HepG2 (cell line): ENCODE measurements at places on chromosomes 1 and 21. TPM values are rescaled to one million over a fixed set of nuclear protein-coding genes. Genes with fewer than 3 reads are reported as not detected.
A peak's percentile ranks its signal among the peaks of the same experiment; 100 is the strongest.

CDKN2C gene
- 5.1 and 7.8 TPM in 2 replicates for polyA plus RNA-seq

SLC25A34 gene
- 0.18 TPM in 2 replicates for polyA plus RNA-seq

DNA sequence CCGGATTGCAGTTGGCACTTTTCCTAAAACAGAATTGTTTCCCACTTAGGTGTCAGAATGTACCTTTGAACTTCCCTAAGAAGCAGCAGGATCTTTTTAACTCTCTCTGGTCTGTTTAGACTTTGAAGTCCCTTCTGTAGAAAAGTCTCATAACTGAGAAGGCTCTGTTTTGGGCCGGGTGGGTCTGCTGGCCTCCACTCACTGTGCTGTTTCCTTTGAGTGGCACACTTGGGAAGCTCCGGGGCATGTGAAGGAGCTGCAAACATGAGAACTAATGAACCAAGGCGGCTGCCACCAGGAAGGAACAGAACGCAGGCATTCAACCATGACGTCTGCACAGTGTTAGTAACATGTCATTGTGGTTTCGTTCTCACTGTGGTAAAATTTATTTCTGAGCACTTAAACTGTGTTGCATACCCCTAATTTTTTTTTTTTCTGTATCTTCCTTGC lies 19.5 kb upstream of the NCMAP start:
- H3K4me1 ChIP-seq, result peaks cover 55% of the 10 kb centered on the region
- H3K27ac ChIP-seq, result peak overlapping the region; percentile 64
- no peak overlapping the region for H3K4me3 ChIP-seq
- peak; percentile 35 for DNase-seq
- peaks cover 3% of the 10 kb centered on the region for H3K36me3 ChIP-seq
- no peaks in the 10 kb centered on the region for H3K27me3 ChIP-seq

WNT9A gene
- not detected in 2 replicates for polyA plus RNA-seq

TLCD4 gene
- polyA plus RNA-seq, result 4.1 and 4.7 TPM in 2 replicates

ATP13A2 gene
- polyA plus RNA-seq, result 13.2 and 20.1 TPM in 2 replicates
